CD14-positive monocyte (primary cell): ENCODE measurements at places on chromosomes 16 and 17.
A peak's percentile ranks its signal among the peaks of the same experiment; 100 is the strongest.

DNA sequence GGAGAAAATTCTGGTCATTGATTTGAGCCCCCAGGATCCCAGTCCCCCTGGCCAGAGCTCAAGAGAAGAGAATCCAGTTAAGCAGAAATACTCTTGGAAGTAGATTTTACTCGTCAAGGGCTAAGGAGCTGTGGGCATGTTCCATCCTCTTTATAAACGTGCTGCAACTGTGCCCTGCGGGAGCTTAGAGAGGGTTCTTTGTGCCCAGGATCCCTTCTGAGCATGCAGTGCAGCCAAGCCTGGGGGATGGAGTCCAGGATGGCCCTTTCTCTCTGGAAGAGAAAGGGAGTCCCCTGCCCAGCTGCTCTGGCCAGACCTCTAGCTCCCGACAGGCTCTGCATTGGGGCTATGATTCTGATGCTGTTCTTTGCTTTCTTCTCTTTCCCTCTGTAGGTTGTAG lies 9.5 kb upstream of the LGALS9 start:
- DNase-seq: no peak

GRCh38 chr16:82298472-82298871 lies 128.4 kb upstream of the MPHOSPH6 start:
- DNase-seq: no peak

DNA sequence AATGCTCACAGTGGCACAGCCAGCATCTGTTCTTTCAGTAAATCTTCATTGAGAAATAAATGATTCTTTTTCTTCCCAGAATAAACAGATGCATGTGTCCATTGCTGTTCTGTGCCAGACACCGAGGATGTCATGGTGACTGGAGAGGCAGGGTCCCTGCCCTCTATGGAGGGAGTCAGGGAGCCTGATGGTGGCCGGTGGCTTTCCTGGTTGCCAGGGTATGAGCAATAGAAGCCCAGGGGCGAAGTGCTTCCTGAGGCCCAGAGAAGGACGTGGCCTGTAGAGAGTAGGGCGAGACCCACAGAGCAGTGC lies 29.9 kb upstream of the NUDT16L1 start:
- no peak for DNase-seq

DNA sequence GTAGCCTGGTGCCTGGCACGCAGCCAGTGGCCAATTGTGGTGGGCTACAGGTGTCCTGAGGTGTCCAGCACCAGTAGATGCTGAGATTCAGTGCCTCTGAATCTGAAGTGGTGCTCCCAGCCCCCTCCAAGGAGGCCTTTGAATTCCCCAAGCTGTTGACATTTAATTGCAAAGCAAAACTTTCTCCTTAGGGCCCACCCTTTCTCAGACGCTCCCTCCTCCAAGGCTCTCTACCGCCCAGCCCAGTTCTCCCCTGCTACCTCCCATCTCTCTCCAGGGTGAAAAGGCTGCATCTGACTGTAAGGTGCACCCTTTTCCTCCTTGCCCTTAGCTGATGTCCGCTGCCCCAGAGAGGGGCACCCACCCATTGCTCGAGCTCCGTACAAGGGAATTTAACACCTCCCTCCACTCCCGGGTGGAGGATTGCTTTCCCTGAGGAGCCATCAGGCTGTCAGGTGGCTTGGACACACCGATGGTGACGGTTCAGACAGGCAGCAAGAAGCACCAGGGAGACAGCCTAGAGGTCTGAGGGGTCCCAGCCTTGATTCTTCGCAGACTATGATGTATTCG lies 1.7 kb downstream of the BEAN1 start:
- no peak for DNase-seq

DNA sequence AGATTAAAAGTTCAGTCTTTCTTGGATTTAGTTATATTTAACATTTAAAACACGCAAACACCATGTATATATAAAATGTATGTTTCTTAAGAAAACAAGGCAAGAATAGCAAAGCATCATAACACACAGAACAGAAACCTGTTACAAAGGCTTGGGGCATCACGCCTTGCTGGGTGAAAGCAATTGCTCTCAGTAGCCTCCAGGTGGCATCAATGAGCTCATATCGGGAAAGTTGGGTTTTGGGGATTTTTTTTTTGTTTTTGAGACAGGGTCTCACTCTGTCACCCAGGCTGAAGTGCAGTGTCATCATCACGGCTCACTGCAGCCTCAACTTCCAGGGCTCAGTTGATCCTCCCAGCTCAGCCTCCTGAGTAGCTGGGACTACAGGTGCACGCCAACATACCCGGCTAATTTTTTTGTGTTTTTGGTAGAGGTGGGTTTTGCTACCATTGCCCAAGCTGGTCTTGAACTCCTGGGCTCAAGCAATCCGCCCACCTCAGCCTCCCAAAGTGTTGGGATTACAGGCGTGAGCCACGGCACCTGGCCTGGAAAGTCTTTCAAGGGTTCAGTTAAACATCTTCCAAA lies 56.9 kb downstream of the CYB5D2 start:
- peak; percentile 44 for DNase-seq

DNA sequence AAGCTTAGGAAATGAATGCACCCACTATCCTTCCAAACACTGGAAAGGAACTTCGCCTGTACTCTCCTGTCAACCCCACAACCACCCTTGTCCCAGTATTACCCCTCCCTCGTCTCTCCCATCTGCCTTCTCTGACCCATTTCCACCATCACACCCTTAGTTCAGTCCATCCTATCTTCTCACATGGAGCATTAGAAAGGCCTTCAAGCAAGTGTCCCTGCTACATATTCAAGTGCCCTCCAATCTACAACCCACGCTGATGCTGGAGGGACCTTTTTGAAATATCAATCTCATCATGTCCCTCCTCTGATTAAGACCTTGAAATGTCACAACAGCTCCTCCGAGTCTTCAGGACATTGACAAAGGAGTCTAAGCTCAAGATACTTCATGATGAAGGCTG lies 133.8 kb upstream of the CCL2 start:
- DNase-seq: no peak

DNA sequence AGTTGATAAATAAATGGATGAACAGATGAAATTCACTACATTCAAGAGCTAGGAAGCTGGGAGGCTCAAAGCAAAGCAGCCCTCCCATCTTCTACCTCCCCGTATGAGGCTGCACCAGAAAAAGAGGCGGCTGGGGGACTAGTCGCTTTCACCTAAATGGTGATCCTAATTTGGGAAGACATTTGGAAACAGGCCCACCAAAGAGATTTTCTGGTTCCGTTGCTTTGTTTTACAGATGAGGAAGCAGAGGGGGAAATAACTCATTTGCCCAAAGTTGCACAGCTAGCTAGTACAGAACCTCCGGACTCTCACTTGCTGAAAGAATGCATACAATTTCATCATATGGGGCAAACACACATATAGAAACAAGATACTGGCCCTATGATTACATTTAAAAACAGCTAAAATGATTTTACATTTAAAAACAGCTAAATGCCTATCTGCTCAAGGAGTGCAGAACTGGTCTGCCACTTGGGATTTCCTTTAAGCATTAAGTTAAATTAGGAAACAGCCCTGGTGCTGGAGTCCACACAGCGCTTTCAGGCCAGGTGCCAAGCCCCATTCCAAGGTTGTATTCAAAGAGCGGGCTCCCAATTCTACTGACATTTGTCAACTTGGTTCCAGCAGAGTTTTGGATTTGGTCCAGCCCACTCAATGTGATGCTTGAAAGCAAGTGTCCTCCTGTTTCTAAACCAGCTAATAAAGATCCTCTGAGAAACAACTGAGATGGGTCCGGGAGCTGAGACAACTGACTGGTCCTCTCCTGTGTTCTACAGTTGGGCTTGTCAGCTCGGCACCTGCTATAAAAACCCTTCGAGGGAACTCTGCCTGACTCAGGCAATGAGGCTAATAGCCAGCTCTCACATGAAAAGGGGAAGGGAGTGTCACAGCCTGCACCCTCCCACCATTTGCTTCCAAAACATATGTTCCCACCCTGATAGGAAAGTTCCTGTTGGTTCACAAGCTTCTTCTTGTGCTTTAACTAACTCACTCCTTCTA lies 11.7 kb downstream of the ERN1 start:
- DNase-seq: peak; percentile 82

- peak; percentile 39 for DNase-seq
Measured at GRCh38 chr17:50198026-50198669, 3.3 kb downstream of the COL1A1 start.

- no peak for DNase-seq
Measured at GRCh38 chr17:82149401-82150099, 51.5 kb upstream of the FASN start.

- no peak for DNase-seq
Measured at GRCh38 chr16:79369796-79370195, 230.7 kb downstream of the MAF start.

- DNase-seq: no peak
Measured at GRCh38 chr17:17217995-17218394, 11.9 kb upstream of the PLD6 start.

- peak; percentile 46 for DNase-seq
Measured at GRCh38 chr16:20916942-20917341, 16.4 kb downstream of the LYRM1 start.

GRCh38 chr17:82301300-82301915 lies 16.0 kb downstream of the CD7 start:
- DNase-seq: no peak

- DNase-seq: no peak
Measured at GRCh38 chr17:47730681-47731080, 2.4 kb upstream of the TBX21 start.

DNA sequence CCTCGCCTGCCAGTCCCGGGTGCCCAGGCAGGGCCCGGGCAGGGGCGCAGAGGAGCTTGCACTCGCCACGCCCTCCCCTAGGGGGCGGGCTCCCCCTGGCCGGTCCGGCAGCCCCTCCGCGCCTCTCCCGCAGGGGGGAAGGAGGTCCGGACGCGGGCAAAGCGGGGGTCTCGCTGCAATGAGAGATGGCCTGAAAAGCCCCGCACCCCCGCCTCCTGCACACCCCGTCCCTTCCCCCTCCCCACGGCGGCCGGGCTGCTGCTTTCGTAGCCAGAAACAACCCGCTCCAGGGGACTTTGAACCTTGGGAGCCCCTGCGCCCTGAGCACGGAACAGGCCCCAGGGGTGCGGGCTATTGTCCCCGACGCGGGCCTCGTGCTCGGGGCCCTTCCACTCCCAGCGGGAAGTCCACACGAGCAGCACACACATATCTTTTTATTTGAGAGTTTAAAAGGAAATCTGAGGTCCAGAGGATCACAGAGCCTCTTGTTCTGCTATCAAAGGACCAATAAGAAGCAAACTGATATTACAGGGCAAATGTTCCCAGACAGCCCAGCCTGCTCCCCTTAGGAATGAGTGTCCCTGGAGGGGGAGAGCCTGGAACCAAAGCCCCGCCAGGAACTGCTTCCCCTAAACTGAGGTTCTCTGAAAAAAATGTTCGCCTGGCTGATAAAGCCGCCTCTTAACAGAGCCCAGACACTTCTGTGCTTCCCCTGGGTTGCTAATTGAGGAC lies 5.8 kb upstream of the CBX4 start:
- DNase-seq: peak; percentile 36

- DNase-seq: no peak
Measured at GRCh38 chr17:63752707-63753106, 11.1 kb upstream of the STRADA start.

GRCh38 chr17:60887614-60888028 lies 210.0 kb downstream of the BCAS3 start:
- DNase-seq: no peak

- DNase-seq: no peak
Measured at GRCh38 chr16:89143911-89144675, 27.5 kb upstream of the CDH15 start.

GRCh38 chr17:38925263-38925995 lies at the start of gene LASP1NB:
LASP1NB (plus strand) TSS chr17:38925614.
- no peak for DNase-seq

GRCh38 chr17:36629252-36629847 lies 28.0 kb downstream of the MRM1 start:
- DNase-seq: peak; percentile 68

DNA sequence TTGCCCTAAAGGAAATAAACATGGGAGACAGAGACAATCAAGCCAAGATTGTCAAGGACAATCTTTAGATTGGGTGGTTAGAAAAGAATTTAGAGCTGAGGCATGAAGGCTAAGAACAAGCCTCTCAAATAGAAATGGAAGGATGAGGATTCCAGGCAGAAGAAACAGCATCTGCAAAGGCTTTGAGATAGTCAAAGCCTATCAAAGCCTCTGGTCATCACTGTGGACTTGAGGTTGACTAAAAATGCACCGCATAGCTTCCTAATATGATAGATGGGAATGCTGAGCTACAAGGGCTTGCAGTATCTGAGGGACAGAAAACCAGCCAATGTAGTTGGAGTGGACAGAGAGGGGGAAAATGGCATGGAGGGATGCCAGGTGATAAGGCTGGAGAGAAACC lies 109.8 kb upstream of the FAM20A start:
- no peak for DNase-seq

GRCh38 chr16:69393898-69394849 lies 8.4 kb upstream of the TERF2 start:
- DNase-seq: no peak

DNA sequence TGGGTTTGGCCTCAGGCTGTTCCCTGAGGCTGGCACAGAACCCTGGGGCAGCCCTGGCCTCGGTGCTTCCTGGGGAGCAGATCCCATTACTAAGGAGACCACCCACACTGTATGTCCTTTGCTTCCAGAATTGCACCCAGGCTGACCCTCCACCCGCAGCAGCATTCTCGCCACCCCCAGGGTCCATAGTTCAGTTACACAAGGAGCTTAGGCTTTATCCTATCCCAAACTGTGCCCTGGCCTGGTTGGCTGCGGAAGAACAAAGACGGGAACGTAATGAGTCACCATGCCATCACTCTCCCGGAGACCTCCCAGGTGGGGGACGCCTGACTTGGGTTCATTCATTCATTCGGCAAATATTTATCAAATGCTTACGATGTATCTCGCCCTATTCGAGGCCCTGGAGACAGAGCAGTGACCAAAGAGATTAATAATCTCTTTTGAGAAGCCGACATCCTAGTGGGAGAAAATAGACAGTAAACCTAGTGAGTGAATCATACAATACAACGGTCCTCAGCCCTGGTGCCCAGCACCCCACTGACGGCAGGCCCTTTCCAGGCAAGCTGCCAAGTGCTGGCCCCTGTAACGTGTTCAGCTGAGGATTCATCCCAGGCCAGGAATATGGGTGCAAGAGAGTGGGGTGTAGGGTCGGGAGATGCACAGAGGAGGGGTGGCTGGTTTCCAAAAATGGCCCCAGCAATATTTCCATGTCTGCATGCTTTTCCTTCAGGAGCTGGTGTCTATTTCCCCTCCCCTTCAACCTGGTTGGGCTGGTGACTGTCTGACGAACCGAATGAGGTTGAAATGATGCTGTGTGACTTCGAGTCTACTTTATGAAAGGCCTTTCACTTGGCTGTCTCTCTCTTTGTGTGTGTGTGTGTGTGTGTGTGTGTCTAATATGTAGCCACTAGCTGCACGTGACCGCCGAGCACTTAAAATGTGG lies 134.2 kb downstream of the MGAT5B start:
- no peak for DNase-seq

- no peak for DNase-seq
Measured at GRCh38 chr16:3575491-3575890, 1.7 kb downstream of the NLRC3 start.

DNA sequence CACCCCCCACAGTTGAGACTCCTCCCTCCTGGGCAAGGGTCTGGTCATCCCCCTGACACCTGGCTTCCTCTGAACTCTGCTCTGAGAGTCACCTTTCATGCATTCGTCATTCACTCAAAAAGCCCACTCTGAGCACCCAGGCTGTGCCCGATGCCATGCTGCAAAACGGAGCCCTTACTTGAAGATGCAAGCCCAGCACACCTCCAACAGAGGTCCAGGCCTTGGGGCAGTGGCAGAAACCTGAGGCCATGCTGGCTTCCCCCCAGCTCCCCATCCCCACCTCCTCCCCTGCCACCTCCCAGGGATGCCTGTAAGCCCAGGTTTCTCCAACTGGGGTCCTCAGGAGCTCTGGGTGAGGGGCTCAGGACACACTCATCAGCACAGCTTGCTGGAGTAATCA lies 67.7 kb upstream of the TNRC6C start:
- DNase-seq: no peak

GRCh38 chr16:31108035-31108793 lies at the start of gene BCKDK:
BCKDK (plus strand) TSS chr16:31108386; CDS start chr16:31109224, 838 bp downstream.
- DNase-seq: peak; percentile 56
